ENCODE measurements at places on chromosomes 7 and 10.

GRCh38 chr10:96843823-96844222 is 11.7 kb downstream of the LCOR start:
- no peak for DNase-seq

DNA sequence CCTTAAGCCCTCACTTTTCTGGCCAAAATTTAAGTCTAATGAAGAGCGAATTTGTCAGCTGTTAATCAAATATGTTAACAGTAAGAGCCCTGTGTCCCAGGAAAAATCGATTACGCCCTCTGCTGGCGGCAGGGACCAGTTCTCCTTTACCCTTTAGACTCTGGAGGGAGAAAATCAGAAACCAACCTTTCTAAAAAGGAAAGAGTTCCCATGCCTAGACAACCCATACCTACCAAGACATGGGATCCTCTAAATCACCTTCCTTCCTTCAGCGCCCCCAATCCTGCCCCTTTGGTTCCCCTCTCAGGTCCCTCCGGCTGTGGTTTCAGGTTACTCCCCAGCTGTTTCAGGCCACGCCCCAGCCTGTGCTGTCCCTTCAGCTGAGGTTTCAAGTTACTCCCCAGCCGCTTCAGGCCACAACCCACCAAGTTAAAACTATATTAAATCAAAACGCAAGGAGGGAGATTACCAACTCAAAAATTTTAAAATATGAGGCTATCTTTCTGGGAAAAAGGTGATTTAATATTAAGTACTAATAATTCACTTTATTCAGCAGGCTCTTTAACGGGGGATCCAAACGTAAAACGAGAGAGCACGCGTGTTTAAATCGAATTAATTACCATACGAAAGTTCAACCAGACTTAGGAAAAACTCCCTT is 1.4 kb upstream of the AKR1B15 start:
- peak; percentile 18 for DNase-seq

GRCh38 chr7:102117743-102118142 is 168.9 kb upstream of the SH2B2 start:
- DNase-seq = no peak

DNA sequence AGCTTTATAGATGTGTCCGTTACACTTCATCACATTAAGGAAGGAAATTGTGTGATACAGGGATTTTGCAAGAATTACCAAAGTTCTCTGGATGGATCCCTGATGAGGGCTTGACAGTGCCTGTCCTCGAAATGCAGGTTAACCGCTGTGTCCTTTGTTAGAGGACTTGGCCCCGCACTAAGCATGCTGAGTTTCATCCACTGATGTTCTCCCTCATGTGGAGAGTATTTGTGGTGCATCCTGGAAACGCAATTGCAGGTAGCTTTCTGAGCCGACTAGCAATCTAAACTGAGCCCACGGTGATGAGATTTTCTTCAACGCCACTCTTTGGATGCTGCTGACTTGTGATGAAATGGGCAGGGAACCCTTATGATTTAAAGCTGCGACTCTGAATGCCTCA is 71.9 kb upstream of the STK17A start:
- no peak for DNase-seq
